ENCODE measurements at places on chromosomes 3 and 15. TPM values are rescaled to one million over a fixed set of nuclear protein-coding genes. Genes with fewer than 3 reads are reported as not detected.

The TMEM212 gene
- 5.2 TPM for total RNA-seq

The ADCY5 gene
- total RNA-seq: 5.6 TPM

The GABRA5 gene
- not detected for total RNA-seq

The SLC2A2 gene
- not detected for total RNA-seq

The WNT5A gene
- 27.2 TPM for total RNA-seq

The KCNMB2 gene
- 0.56 TPM for total RNA-seq

The A4GNT gene
- 0.41 TPM for total RNA-seq

The CCR8 gene
- total RNA-seq: not detected

Data from lower lobe of right lung (tissue), 2 donors.